ENCODE measurements at places on chromosomes 1 and 21.

DNA sequence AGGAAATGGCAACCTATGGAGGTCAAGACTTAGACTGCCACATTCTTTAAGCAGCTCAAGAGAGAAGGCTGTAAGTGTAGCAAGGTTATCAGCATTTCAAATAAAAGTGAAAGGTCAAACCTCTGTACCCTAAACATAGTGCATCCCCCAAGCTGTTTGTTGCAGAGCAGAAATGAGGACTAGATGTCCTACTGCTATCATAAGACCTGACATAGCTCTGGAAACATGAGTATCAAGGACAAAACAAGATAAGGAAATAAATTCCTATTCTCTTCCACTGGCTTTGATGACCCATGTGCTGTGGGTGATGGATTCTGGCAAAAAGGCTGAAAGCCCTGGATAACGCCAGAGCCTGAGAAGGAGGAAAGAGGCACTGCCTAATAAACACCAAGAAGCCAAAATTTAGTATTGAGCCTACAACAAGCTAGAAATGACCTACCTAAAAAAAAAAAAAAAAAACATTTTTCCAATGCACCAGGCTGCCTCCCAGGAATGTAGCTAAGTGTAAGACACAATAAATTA lies 35.9 kb downstream of the URB1 start:
- DNase-seq = no peak

DNA sequence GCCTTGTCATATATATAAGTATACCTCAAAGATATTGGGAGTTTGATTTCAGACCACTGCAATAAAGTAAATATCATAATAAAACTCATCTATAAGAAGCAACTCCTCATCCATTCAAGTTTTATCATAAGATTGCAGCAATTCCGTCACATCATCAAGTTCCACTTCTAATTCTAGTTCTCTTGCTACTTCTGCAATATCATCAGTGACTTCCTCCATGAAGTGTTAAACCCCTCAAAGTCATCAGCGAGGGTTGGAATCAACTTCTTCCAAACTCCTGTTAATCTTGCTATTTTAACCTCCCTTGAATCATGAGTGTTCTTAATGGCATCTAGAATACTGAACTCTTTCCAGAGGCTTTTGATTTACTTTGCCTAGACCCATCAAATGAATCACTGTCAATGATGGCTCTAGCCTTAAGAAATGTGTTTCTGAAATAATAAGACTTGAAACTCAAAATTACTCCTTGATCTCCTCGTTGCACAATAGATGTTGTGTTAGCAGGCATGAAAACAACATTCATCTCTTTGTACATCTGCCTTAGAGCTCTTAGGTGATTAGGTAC lies 88.3 kb downstream of the RPE65 start:
- no peak for DNase-seq

- DNase-seq = no peak
Observed at GRCh38 chr1:209729436-209729835, 24.8 kb downstream of the HSD11B1 start.

DNA sequence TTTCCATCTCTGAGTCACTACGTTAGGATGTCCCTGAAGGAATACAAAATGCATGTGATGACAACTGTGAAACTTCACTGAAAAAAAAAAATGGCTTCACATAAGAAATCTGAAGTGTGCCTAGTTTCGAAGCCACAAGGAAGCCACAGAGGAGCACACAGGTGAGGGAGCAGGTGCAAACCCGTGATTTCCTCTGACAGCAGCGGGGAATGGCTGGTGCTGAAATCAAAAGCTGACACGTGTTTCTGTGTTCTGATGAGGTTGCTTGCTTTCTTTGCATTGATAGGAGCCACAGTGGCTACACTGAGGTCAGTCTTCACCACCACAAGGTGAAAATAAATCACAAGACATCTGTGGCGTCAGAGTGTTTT lies 105.7 kb upstream of the TLR5 start:
- no peak for DNase-seq

DNA sequence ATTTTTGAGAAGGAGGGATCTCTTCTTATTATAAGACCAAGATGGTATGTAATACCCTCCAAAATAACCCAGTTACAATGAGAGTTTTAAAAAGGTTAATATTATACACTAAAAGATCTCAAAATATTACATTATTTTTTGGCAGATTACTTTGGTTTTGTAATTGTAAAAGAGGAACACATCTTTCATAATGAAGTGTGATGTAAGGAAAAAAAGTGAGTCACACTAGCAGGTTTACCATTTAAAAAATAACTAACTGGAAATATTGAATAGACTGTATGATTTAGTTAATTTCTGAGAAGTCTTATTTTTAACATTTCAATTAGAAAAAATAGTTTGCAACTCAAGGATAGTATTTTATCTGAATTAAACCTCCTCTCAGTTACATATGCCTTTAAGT lies 1.1 kb downstream of the F5 start:
- DNase-seq = no peak

- DNase-seq = no peak
Observed at GRCh38 chr1:12578860-12579422, 39.1 kb downstream of the DHRS3 start.
